Panc1 (cell line): ENCODE measurements at places on chromosomes 1 and 21.

GRCh38 chr1:226649780-226650179, 89.3 kb downstream of the ITPKB start:
- no peak for DNase-seq

DNA sequence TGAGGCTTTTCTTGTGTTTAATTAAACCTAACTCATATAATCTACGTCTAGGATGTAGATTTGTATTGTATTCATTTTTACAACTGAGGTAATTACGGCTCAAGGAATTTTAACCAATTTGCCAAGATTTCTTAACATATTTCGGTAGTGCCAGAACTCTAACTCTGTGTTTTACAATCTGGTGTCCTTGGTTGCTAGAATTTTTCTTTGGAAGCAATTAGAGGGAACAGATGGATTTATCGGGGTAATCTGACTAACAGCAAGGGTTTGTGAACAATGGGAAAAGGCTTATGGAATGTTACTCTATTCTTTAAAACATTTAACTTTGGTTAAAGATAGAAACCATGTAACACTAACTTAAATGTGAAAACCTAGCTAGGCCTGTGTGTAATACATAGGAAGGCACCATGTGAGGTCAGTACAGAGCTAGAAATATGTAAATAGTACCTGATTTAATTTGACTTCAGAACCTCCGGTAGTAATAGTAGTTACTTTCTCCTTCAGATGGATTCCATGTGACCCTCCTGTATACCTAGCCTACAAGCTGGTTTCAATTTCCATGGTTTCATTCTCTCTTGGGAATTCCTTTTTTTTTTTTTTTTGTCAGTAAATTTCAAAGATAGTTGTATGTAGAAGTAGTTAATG, 1.2 kb downstream of the MTF2 start:
- peak; percentile 56 for DNase-seq

DNA sequence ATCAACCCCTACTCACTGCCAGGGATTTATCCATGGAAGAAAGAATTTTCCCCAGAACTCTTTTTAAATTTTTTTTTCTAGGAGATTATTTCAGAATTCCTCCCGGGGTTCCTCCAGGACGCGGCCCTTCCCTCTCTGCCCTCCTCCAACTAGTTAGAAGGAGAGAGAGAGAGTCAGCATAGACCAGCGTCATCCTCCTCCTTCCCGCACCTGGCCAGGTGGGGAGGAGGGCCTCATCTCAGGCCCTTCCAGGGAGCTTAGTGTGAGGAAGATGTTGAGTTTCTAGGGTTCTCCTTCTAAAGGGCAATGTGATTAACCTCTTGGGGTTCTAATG, 63.6 kb downstream of the CDK18 start:
- DNase-seq, result no peak

DNA sequence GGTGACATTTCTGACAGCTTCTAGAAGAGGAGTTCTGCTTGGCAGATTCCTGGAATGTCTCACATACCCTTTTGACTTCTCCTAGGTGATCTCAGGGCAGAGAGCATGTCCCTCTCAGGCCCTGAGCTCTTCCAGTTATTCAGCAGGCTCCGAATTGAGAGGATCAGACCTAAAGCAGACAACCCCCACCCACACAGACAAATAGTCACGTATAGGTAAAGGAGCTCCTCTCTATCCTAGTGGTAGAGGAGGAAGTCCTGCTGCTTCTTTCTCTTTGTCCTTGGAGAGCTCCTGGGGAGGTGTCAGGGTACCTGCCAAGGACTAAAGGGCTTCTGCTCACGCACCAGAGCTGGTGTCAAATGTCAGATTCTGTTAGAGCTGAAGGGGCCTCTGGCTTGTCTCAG, 128.1 kb downstream of the IER5 start:
- no peak for DNase-seq

DNA sequence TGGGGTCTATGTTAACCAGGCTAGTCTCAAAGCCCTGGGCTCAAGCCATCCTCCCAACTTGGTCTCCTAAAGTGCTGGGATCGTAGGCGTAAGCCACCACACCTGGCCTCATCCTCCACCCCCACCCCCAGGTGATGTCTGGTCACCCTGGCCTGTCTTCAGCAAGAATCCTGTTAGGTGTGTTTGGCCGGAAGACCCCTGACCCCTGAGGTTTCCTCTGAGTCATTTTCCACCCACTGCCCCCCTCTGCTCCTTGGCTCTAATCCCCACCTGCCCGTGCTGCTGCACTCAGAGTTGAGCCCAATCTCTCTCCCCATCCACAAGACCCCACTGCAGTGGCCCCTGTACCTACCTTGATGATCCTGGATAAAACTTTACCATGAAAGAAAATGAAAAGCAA, 25.2 kb downstream of the SLC66A1 start:
- DNase-seq, result no peak

GRCh38 chr1:22327411-22327810, 124.2 kb upstream of the ZBTB40 start:
- no peak for DNase-seq

GRCh38 chr1:227745568-227746265, 10.5 kb downstream of the SNAP47 start:
- no peak for DNase-seq

GRCh38 chr1:175976865-175977642, 230.0 kb downstream of the COP1 start:
- no peak for DNase-seq

DNA sequence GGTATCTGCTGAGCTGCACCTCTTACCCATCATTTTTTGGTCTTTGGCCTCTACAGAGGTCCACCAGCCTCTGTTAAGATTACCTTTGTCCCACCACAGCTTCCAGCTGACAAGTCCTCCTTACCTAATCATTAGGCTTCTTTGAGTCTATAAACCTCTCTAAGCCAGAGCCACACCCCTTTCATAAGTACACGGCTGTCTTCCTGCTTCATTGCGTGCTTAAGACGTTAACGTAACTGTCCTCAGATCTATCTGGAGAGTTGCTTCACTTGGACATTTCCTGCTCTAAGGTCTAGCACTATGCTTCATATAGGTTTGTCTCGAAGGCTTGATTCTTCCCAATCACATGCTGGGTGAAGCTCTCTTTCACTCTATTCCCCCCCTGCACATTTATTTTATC, 71.0 kb upstream of the CACHD1 start:
- no peak for DNase-seq

DNA sequence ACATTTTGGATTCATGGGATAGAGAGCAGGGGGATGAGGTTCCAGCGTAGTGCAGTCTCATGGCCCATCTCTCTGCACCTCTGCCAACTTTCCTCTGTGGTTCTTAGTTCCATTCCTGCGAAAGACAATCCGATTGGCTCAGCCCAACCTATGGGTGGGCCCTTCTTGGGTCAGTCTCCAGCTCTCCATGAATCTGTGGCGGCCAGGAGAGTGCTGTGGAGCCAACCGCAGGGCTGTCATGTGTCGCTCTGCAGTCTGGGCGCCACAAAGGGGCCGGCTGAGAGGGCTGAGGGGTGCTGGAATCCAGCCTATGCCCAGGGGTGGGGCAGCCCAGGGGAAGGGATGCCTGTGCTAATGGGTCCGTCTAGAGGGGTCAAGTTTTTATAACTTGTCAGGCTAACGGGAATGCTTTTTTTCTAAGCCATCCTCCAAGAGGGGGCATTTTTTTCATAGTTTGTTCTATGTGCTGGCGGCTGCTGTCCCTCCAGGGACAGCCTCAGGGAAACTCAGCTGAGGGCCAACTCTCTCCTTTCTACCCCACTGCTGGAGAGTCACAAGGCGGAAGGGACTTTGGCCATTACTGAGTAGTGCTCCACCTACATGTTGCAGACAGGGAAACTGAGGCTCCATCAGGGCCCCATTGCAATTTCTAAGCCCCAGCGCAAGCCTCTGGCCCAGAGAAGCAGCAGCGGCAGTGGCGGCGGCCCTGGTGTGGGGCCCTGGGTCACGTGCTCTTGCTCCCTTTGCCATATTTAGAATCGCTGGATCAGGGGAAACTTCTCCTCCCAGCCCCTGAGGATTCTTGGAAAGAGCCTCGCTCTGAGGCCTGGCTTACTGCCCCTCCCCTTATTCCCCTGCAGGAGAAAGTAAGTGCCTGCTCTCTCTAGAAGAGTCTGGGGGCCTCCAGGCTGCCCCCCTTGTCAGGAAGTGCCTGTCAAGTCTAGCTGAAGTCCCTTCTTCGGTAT, 23.4 kb downstream of the KCNQ4 start:
- no peak for DNase-seq

- no peak for DNase-seq
Observed at GRCh38 chr1:117702654-117703053, 96.8 kb downstream of the TENT5C start.

DNA sequence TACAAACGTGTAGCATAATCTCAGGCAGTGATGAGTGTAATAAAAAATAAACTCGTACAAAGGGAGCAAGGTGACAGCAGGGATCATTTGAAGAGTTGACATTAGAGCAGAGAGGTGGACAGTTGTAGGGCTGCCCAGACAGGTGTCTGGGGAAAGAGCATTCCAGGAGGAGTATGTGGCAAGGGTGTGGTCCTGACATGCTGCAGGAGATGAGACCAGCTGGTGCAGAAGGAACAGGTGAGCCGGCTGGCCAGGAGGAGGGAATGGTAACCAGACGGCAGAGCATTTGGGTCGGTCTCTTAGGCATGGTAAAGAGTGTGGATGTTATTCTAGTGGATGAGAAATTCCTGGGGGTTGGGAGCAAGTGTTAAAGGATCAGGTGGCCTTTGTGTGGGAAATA, 306.3 kb downstream of the LMX1A start:
- DNase-seq, result no peak

- DNase-seq, result peak; percentile 45
Observed at GRCh38 chr1:19974822-19975416, 4.5 kb downstream of the PLA2G2A start.

- no peak for DNase-seq
Observed at GRCh38 chr1:173823781-173824314, 625 bp upstream of the DARS2 start.

DNA sequence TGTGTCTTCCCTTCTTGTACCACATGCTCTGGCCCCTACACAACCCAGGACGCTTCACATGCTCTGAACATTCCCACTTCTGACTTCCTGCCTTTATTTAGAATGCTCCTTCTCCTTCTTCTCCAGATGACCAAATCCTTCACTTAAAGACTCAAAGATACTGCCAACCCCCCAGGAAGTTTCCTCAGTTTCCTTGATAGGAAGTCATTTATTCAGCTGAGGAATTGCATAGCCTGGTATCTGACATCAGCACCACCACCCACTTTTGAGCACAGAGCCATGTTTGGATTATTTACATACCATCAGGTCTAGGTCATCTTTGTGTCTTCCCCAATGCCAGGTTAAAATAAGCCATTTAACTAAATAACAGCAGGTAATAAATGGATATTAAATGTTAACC, 42.4 kb downstream of the GFI1 start:
- no peak for DNase-seq

- no peak for DNase-seq
Observed at GRCh38 chr1:164452549-164452948, 106.4 kb upstream of the PBX1 start.

- no peak for DNase-seq
Observed at GRCh38 chr1:164796916-164797315, 237.9 kb downstream of the PBX1 start.

DNA sequence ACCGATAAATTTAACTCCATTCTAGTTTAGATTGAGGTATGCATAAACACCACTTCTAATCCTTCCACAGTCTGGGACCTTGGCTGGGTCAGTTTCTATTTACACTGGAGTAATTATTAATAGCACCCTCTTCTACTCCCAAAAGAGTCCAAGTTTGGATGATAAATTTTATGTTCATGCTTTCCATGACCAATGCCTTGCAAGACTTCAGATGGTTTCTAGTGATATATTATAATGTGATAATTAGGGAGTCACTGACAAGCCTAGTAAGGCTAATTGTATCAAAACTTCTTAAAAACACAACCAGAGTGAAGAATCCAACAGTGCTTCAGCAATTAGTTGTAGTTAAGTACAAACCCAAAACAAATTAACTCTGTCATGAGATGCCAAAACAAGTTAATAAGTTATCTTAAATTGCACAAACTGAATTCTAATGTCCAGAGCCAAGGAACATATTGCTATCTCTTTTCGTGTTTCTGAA, 489.6 kb downstream of the TTLL7 start:
- DNase-seq, result no peak

- DNase-seq, result no peak
Observed at GRCh38 chr1:153883223-153883622, 39.5 kb downstream of the GATAD2B start.

GRCh38 chr1:157168015-157168414, 29.8 kb upstream of the ETV3 start:
- no peak for DNase-seq

DNA sequence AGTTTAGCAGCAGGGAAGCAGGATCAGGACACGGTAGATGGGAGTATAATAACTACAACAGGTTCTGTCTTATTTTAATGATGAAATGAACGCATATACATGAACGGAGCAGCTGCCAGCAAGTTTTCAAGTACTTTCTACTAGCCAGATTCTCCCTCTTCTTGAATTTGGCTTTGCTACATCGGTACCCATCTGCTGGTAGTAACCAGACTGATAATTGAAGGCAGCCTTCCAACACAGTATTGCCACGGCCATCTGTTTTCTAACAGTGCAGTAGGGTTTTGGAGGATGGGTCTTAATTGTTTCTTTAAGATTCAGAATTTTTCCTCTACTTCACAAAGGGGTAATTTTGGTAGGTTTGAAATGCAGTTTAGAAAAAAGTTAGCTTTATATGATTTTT, 33.4 kb downstream of the CENPF start:
- no peak for DNase-seq

GRCh38 chr1:54995835-54996234, 2.9 kb upstream of the BSND start:
- DNase-seq, result no peak
